Gastroesophageal sphincter (tissue), 4 donors: ENCODE measurements at places on chromosomes 6 and 20. TPM values are rescaled to one million over a fixed set of nuclear protein-coding genes. Genes with fewer than 3 reads are reported as not detected.

The TRIM31 gene
- not detected for total RNA-seq

The HCK gene
- total RNA-seq, result 12.8 TPM

The FBXO5 gene
- 3.9 TPM for total RNA-seq

The VIP gene
- total RNA-seq, result 28.1 TPM

The CST3 gene
- total RNA-seq, result 1,877 TPM

DNA sequence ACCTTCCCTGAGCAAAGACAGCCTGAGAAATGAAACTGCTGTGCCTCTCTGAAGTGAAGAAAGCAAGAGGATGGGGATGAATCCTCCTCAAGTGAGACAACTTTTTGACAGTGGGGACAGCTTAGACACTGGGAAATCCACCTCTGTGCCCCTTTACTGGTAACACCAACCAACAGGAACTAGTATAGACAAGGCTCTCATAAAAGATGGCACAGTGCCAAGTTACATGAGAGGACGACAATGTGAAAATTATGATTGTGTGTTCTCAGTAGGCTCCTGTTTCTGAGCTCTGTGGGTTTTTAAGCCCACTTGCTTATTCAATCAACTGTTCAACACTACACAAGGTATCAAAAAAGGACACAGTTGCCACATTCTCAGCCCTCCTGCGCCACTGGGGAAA is 41.6 kb upstream of the LYRM2 start:
- no peak for ATAC-seq

- ATAC-seq, result peak; percentile 34
Observed at GRCh38 chr6:89146718-89147700, 1.2 kb downstream of the PM20D2 start.

GRCh38 chr20:45266977-45267376 is 12.6 kb upstream of the SLPI start:
- ATAC-seq, result no peak

- no peak for ATAC-seq
Observed at GRCh38 chr6:24009319-24009718, 116.7 kb upstream of the NRSN1 start.

DNA sequence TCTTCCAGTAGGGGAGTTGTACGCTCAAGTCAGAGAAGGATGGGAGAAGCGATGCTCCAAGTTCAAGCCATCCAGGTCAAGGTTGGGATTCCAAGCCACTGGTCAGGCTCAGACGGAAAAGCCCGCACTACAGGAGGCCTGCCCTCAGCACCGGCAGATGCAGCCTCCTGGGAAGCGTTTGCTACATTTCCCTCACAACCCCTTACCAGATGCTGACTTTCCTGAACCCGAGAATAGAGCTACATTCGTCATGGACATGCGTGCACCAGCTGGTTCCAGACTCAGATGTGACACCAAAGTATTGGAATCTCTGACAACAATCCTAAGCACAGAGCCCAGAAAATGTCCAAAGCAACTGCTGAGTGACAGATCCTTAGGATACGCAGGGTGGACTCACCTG is 174.8 kb downstream of the SASH1 start:
- no peak for ATAC-seq

DNA sequence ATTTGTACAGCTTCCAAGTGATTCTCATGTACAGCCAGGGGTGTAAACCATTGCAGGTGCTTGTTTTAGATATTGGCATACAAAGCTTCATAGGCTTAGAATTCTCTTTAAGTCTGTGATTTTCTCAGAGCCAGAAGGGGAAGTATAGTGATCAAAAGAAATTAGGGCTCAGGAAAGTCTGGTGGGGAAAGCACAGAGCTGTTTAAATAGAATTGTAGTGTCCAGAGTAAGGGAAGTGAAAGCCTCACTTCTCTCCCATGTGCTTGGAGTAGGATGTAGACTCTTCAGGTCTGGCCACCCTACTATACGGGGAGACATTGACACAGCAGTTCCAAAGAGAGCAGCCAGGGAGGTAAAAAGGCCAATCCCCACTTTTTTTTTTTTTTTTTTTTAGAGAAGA is 10.4 kb downstream of the GCNT2 start:
- ATAC-seq, result no peak

DNA sequence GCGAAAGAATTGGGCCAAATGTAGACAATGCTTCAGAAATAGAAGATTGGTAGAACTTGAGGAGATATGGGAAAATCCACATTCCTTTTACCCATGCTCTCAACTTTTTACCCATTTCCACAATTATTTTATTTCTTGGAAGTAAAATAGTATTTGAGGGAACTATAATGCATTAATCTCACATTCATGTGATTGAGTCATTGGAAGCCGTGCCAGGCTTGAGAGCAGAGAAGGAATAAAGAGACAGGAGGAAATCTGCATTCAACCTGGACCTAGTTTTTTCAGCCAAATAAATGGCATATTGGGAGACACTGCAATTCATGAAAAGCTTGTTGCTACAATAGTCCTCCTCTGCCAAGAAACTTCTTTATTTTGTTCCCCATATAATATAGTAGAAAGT is 2.8 kb upstream of the NUP153 start:
- no peak for ATAC-seq

DNA sequence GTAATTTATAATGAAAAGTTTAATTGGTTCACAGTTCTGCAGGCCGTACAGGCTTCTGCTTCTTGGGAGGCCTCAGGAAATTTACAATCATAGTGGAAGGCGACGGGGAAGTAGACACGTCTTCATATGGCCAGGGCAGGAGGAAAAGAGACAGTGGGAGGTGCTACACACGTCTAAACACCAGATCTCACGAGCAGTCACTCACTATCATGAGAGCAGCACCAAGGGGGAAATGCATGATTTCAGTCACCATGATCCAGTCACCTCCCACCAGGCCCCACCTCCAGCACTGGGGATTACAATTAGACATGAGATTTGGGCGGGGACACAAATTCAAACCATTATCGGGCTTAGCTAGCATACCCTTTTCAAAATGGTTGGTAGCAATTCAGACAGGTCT is 41.2 kb downstream of the EIF2S2 start:
- no peak for ATAC-seq

DNA sequence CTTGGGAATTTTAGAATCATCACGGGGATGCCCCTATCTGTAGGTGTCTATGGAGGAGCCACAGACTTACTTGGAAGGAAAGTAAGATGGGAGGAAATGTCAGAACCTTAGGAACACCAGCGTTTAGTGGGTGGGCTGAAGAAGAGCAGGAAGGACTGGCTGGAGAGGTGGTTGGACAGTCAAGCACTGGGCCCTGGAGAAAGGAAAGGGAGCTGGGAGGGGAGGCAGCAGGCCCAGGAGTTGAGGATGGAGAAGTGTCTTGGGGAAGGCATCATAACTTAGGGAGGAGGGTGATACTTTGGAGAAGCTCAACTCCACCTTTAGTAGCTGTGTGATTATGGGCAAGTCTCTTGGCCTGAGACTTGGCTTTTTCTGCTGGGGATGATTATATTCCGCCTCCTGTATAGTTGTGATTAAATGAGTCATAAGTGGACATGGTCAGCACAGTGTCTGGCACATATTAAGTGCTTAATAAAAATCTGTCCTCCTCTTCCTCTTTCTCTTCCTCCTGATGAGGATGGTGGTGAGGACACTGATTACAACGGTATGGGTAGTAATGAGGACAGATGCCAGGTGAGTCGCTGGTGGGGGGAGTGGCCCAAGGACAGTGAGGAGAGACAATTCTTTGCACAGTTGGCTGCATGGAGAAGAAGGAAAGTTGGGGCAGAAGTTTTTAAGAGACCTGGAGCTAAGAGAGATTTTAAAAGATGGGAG is 125.7 kb downstream of the TOX2 start:
- no peak for ATAC-seq

DNA sequence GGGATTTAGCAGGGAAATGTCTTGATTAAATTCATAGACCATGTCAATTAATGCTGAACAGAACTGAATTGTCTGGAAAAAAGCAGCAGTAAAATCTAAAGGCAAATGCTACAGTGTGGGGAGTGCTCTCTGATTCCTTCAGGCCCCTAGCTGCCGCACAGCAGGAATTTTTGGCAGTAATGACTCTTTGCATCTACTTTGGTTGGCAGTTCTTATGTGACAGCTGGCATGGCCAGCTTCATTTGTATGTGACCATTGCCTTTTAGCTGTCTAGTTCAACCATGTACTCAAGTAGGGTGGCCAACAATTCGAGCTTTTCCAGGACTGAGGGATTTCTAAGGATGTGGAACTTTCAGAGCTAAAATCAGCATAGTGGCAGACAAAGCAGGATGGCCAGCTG is 499.1 kb upstream of the MAN1A1 start:
- ATAC-seq, result no peak

- peak; percentile 71 for ATAC-seq
Observed at GRCh38 chr20:11676630-11677287, 240.9 kb upstream of the BTBD3 start.

DNA sequence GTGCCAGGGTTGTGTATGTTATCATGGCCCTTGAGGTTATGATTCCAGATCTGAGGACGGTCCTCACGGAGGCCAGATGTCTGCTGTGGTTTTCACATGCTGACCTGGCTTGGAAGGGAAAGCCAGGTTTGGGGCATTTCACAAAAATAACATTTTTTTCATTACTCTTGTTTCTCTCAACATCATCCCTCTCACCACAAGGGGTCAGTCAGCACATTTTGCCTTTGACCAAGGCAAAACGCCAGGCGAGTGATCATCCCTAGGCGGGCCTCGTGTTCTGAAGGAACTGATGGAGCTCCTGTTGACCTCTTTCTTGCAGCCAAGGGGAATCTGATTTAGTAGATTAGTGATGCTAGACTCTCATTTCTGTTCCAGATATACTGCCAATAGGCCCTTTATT is 133.5 kb downstream of the TBC1D7 start:
- no peak for ATAC-seq

DNA sequence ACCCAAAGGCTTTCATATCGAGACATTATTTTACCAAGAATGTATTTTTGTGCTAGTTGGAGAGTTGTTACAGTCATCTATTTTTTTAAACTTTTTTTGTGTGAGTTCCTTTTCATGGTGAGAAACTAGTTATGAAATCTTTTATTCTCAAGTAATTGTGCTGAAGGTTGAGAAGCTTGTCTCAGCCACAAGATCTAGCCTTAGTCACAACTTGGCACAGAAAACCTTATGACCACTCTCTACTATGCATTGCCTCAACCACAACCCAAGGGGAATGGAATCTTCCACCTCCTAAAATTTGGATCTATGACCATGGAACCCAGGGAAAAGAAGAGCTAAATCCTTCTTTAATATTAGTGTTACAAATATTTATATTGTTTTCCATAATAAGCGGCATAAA is 58.5 kb downstream of the HS3ST5 start:
- no peak for ATAC-seq

DNA sequence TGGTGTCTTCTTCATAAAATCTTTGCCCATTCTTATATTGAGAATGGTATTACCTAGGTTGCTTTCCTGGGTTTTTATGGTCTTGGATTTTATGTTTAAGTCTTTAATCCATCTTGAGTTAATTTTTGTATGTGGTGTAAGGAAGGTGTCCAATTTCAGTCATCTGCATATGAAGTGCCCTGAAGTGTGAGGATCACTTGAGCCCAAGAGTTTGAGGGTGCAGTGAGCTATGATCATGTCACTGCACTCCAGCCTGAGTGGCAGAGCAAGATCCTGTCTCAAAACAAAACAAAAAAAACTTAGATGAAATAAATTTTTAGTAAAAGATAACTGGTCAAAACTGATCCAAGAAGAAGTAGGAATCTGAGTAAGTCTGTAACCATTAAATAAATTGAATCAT is 215.4 kb downstream of the TBC1D7 start:
- no peak for ATAC-seq

DNA sequence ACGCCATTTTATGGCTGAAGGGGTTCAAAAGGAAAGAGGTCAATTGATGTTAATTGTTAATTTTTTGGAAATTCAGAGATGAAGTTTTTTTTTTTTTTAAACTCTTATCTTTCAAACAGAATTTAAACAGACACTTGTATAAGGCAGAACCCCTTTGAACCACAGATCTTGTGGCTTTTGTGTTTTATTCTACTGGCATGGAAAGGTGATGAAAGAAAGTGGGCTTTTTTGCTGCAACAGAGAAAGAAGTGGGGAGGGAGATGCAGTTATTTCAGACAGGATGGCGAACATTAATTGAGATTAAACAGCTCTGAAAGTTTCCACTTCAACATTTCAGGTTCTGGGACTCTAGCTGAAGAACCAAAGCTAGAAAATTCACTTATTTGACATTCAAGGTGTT is 200.9 kb downstream of the GJA10 start:
- ATAC-seq, result no peak

- ATAC-seq, result no peak
Observed at GRCh38 chr20:52785679-52786078, 186.5 kb upstream of the TSHZ2 start.

- ATAC-seq, result no peak
Observed at GRCh38 chr6:72363844-72364740, 257.8 kb upstream of the KCNQ5 start.

DNA sequence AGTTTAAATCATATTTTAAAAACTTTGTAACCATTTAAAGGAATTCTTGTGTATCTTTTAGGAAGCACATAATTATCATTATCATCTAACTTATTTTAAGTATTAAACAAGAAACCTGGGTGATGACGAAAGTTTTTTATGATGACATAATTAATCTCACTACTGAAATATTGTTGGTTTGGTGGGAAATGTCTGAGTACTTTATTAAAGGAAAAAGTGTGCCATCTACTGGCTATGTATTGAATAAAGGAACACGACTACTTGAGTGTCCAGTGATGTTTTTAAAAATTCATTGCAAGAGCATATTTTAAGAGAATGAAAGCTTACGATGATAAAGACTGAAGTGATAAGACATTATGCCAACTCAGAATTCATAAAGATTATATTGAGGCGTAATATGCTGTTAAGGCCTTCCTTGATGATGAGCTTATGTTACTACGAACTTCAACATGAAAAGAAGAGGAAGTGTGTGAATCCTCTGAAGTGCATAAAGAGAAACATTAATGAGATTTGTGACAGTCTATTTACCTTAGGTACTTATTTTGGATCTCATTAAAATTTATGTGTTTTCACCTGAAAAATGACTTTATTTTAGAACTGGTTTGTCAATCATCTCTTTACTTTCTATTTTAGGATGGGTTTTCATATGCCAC is 12.0 kb upstream of the TRMT11 start:
- ATAC-seq, result peak; percentile 71

- ATAC-seq, result no peak
Observed at GRCh38 chr20:19554666-19555065, 203.4 kb upstream of the RIN2 start.

DNA sequence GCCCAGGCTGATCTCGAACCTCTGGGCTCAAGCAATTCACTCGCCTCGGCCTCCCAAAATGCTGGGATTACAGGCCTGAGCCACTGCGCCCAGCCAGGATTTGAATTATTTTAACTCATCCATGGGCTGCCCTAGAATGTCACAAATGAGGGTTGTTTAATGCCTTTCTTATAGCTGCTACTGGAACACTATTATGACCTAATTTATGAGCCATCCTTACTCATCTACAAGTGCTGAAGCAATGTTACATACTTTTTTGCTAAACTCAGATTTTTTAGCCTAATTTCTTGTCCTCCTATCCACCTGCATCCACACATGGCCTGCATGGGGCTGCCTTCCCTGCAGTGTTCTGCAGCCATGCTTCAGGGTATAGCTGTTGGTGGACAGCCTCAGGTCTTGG is 59.9 kb downstream of the RTN4IP1 start:
- no peak for ATAC-seq

DNA sequence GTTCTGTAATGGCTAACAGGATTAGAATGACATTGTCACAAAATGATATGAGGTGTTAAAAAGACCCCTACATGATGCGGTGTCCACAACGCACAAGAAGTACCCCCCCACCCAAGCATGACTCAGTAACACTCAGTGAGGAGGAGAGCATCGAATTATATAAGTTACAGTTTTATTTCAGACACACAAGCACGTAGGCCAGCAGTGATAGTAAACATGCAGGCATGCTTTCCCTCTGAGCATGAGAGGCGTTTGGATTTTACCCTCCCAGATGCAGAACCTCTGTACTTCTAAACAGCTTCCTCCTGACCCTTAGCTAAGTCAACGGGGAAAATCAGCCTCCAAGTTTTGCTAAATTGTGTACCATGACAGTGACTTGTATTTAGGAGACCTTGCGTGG is 23.9 kb downstream of the GNAS start:
- ATAC-seq, result no peak
